ENCODE measurements at places on chromosomes 16 and 17.

- no peak for DNase-seq
Observed at GRCh38 chr17:48307814-48308411, 122.1 kb downstream of the SKAP1 start.

GRCh38 chr17:77526259-77526711 lies 385.5 kb downstream of the SEC14L1 start:
- DNase-seq = no peak

DNA sequence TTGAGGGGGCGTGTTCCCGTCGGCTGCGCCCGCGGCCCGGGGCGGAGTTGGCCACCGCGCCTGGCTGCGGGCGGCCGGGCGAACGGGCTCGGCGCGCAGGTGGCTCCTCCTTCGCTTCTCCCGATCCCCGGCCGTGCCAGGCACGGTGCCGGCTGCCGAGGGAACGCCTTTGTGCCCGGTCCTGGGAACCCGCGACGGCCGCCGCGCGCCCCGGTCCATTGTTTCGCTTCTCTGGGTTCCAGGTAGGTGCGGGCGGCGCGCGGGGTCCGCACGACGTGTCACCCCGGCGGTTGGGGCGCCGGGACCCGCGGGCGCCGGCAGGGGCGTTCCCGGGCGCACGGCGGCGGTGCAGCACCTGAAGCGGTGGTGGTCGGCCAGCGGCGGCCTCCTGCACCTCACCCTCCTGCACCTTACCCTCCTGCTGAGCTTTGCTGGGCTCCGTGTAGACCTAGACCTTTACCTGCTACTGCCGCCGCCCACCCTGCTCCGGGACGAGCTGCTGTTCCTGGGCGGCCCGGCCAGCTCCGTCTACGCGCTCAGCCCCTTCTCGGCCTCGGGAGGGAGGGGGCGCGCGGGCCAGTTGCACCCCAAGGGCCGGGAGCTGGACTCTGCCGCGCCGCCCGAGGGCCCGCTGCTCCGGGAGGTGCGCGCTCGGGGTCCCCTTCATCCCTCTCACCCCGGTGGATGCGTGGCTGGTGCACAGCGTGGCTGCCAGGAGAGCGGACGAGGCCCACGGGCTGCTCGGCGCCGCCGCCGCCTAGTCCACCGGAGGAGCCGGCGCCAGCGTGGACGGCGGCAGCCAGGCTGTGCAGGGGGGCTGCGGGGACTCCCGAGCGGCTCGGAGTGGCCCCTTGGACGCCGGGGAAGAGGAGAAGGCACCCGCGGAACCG lies 99.9 kb downstream of the EFCAB13 start:
- DNase-seq = no peak

- DNase-seq = no peak
Observed at GRCh38 chr16:68230176-68230571, 5.8 kb downstream of the ESRP2 start.

- DNase-seq = no peak
Observed at GRCh38 chr17:2962236-2962635, 101.2 kb downstream of the OR1D5 start.

DNA sequence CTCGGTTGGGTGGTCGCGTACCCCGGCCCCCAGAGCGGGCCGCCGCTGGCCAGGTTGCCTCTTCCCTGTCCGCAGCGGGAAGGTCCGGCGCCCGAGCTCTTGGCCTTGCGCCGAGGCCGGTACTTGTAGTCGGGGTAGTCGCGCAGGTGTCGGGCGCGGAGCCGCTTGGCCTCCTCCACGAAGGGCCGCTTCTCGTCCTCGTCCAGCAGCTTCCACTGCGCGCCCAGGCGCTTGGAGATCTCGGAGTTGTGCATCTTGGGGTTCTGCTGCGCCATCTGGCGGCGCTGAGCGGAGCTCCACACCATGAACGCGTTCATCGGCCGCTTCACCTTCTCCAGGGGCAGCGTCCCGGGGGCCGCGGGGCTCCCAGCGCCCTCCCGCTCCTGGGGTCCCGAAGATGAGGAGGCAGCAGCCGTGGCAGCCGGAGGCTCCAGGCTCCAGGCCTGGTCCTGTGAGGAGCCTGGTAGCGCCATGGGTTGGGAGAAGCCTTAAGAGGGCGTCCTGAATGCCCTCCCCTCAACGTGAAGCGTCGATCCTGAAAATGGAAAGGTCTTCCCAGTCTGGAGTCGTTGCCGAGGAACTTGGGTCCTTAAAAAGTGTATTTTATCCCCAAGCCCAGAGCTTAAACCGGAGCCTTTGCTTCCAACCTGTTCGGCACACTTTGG lies 558 bp downstream of the SOX15 start:
- peak; percentile 71 for DNase-seq

DNA sequence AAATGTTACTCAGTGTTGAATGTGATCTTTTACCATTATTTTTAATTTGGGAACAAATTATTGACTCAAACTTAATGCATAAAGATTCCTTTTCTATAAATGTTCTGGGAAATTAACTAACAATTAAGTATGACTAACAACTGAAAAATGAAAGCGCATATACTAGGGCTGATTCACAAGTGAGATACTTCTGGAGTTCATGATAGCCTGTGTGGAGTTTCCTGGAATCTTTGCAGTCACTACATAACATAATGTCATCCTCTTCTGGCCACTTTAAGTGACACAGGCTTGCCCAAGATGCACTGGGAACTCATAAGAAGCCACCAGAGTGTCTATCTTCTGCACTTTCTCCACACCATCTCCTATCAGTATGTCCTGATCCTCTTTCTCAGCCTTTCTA lies 450.3 kb upstream of the CDH11 start:
- DNase-seq = no peak

- DNase-seq = peak; percentile 72
Observed at GRCh38 chr17:40063187-40063771, 514 bp downstream of the THRA start.

GRCh38 chr16:88453611-88454522 lies 787 bp downstream of the ZFPM1 start:
- no peak for DNase-seq

GRCh38 chr16:87860553-87861299 lies 8.6 kb downstream of the SLC7A5 start:
- no peak for DNase-seq

- DNase-seq = no peak
Observed at GRCh38 chr17:64218066-64218465, 45.0 kb downstream of the TEX2 start.

DNA sequence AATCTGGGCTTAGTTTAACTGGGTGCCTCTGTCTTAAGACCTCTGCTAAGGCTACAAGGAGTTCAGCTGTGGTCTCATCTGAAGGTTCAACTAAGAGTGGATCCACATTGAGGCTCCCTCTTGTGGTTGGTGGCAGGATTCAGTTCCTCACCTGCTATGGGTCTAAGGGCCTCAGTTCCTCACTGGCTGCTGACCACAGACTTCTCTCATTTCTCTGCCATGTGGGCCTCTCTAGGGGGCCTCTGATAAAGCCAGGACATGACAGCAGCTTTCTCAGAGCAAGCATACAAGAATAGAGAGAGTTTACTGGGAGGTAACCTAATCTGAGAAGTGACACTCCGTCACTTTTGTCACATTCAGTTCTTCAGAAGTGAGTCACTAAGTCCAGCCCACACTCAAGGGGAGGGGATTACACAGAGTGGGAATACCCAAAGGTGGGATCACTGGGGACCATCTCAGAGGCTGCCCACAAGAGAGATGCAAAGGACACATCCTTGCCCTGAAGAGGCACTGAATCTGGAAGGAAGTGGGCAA lies 19.2 kb upstream of the ABAT start:
- no peak for DNase-seq

- no peak for DNase-seq
Observed at GRCh38 chr17:73623247-73623646, 21.0 kb downstream of the SDK2 start.

GRCh38 chr17:80485846-80486245 lies 9.4 kb upstream of the NPTX1 start:
- no peak for DNase-seq

- no peak for DNase-seq
Observed at GRCh38 chr17:2705263-2705662, 6.3 kb downstream of the CLUH start.

DNA sequence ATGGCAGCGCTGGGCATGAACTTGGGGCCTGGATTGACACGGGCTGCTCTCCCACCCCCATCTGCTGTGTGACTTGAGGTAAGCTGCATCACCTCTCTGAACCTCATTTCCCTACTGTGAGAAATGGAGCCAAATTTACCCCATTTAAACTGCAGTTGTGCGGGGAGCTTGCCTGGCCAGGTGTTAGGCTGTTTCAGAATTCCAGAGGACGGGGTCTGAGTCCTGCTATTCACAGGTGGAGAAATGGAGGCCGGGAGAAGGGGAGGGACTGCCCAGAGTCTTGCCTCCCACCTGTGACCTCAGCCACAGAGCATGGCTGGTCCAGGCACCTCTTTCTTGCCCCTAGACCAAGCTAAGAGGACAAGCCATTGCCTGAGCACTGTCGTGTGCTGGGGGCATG lies 12.8 kb downstream of the KCNJ12 start:
- DNase-seq = no peak

DNA sequence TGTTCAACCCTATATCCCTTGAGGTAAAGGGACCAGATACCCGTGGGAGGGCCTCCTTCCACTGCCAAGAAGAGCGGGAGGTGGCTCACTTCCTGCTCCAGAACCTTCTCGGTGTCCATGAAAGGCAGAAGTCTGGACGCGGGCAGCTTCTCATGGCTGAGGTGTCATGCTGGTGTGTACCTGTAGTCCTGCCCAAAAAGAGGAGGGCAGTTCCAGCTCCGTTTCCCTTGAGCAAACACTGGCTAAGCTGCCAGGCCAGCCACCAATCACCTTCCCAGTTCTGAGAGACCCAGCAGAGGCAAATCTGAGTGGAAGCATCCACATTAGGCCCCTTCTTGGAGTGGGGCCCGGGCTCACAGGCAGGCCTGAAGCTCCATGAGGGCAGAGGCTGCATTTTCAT lies 5.6 kb downstream of the TMEM11 start:
- no peak for DNase-seq

GRCh38 chr17:31690151-31690551 lies 168.9 kb downstream of the COPRS start:
- DNase-seq = no peak

DNA sequence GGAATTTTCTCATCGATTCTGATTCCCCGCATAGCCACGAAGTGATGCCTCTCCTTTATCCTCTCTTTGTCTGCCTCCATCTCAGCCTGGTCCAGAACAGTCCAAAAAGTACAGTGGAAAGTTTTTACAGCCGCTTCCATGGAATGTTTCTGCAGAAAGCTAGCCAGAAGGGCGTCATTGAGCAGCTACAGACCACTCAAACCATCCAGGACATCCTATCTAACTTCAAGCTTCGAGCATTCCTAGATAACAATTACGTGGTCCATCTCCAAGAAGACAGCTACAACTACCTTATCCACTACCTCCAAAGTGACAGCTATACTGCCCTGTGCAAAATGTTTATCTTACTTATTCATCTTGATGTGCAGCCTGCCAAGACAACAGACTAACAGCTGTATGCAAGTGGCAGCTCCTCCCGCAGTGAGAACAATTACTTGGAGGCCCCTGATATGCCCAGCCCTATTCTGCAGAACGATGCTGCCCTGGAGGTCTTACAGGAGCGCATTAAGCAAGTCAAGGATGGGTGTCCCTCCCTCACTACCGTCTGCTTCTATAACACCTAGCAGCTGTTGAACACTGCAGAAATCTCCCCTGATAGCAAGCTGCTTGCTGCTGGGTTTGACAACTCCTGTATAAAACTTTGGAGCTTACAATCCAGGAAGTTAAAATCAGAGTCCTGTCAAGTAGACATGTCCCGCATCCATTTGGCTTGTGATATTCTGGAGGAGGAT lies 38.9 kb downstream of the SLFN12L start:
- DNase-seq = no peak

- DNase-seq = no peak
Observed at GRCh38 chr17:50426814-50427787, 1.1 kb downstream of the ACSF2 start.

DNA sequence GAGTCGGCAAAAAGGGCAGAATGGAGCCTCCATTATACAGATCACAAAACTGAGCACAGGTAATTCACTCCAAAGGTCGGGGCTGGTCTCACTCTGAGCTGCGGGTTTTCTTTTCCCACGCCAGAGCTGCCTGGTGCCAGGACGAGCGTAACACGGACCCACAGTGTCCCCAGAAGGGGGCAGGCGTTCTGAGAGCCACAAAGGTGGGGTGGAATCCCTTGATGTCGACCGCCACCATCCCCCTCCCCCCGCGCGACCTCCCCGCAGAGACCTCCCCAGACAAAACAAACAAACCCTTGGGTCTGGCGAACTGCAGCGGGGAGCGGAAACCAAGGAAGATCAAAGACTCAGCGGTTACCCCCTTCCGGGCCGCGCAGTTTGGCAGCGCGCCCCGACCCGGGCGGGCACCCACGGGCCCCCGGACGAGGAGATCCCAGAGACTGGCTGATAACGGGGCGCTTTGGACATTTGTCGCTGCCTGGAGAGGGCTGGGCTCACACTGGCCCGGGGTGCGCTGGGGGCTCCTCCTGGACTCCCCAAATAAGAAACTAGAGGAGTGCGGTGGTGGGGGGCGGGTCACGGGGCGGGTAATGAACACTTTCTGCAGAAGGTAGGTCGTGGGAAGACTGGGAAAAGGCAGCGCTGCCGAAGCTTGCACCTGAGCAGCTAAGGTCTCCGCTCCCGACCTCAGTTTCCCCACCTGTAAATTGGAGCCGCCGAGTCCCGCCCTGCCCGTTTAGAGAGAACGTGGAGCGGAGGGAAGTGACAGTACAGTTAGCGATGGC lies 664 bp upstream of the NKD1 start:
- DNase-seq = peak; percentile 6

DNA sequence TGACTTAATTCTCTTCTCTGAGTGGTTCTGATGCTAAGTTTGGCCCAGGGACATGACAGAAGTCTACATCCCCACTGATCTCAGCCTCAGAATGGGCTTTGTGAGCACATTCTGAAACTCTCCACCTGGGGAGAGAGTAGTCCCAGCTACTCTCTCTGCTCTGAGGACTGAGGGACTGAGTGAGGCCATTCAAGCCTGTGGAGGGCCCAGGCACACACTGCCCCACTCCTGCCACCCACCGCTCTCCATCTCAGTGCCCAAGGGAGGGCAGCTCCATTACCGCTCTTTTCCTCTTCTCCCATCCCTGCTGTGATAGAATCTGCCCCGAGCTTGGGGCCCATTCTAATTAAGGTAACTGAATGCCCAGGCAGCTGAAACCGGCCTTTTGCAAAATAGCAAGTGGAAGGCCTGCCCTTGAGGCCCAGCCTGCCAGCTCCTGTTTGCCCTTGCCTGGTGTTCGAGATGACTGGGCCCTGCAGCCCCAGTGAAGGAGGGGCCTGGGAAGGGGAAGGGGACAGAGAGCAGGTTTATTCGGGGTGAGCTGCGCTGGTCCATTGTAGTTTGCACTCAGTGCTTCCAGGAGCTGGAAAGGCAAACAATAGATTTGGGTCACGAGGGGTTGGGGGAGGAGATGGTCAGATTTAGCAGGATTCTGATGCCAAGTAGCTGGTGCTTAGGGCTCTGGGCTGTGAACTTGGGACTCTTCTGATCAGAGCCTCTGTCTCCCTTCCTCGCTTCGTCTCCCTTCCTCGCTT lies 76.2 kb downstream of the RAB11FIP4 start:
- peak; percentile 60 for DNase-seq

DNA sequence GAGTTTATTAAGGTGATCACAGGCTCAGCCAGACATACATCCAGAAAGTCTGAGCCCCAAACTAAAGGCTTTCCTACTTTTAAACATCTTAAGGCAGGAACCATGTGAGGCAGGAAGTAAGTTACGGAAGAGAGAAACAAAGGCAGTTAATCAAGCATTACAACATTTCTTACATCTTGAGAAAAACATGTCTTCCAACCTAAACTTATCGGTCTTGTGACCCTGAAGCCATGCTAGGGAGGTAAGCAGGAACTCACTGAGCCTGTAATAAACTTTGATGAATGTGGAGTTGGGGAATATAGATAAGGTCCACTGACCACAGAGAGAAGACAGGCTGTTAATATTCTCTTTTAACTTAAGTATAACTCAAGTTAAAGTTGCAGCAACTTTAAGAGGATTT lies 3.5 kb upstream of the ACSM3 start:
- DNase-seq = no peak

All from substantia nigra (tissue), 51 donors.